Stimulated activated CD8-positive, alpha-beta memory T cell treated with anti-CD3 and anti-CD28 coated beads, Interleukin-4, amount 100 ng/mL, for 1 hour (primary cell): ENCODE measurements at places on chromosomes 7 and 10.
A peak's percentile ranks its signal among the peaks of the same experiment; 100 is the strongest.

- no peak for DNase-seq
Measured at GRCh38 chr10:132499367-132499685, 38.3 kb upstream of the INPP5A start.

- DNase-seq: no peak
Measured at GRCh38 chr10:33697016-33697415, 362.5 kb upstream of the NRP1 start.

- DNase-seq: no peak
Measured at GRCh38 chr7:114598946-114599345, 184.3 kb downstream of the FOXP2 start.

DNA sequence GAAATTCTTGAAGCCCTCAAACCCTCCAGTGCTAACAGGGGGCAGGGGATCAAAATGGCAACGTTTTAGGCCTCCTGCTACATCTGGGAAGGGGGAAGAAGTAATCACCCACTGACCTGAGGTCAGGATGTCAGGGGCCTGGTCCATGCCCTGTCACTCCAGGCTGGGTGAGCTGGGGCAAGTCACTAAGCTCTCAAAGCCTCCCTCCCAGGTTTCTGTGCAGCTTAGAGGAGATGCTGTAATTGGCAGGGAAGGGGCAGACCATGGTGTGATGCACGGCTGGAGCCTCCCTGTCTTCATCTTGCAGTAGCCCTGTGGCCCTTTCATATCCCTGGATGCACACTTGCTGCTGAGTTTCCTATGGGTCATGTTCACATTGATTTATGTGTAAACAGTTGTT, 27.2 kb downstream of the LEP start:
- DNase-seq: no peak

GRCh38 chr7:150753239-150753638, 16.0 kb downstream of the GIMAP5 start:
- no peak for DNase-seq

DNA sequence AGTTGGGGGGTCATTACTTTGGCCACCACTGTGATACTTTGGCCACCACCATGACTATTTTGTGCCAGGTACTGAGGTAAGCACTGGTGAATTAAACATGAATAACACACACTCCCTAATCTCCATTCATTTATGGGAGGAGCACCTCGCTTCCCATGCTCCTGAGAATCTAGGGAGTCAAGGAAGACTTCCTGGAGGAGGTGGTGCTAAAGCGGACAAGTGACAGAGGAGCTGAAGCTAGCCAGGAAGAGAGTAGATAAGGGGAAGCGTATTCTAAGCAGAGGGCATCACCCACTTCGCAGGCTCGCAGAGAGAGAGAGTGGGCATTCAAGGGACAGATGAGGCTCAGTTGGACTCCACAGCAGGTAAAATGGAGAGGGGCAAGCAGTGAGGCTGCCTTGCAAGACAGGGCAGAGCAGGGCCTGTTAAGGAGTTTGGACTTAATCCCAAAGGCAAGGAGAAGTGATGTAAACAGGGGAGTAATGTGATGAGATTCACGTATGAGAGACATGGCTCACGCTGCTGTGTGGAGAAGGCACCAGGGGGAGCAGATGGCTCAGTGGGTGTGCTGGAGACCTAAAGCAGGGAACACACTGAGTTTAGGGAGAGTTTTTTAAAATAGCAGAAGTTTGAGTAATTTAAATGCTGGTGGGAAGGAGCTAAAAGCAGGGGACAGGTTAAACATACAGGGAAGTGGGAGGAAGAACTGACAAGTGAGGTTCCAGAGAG, 21.3 kb upstream of the TMEM248 start:
- no peak for DNase-seq

DNA sequence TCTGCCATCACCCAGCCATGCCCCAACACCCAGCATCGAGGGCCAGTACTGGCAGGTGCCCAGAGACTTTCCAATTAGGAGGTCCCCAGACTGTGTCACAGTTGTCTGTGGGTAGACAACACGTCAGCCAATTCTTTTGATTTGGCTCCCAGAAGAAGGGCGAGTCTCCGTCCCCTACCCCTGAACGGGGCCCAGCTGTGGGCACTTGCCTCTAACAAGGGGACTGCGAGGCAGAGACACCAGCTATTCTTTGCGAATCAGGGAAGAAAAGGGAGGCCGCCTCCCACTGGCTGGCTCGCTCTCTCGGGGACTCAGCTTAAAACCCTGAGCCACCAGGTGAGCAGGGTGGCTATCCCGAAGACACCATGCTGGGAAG, 167.3 kb downstream of the USP6NL start:
- no peak for DNase-seq

GRCh38 chr10:13346283-13347042, 1.6 kb downstream of the SEPHS1 start:
- DNase-seq: no peak

- DNase-seq: no peak
Measured at GRCh38 chr7:5578495-5578894, 154.9 kb upstream of the TNRC18 start.

- no peak for DNase-seq
Measured at GRCh38 chr10:128922172-128922571, 544.9 kb upstream of the MGMT start.

GRCh38 chr7:48259463-48260280, 88.4 kb downstream of the ABCA13 start:
- no peak for DNase-seq

GRCh38 chr10:31697271-31698180, 231.1 kb downstream of the ARHGAP12 start:
- DNase-seq: no peak

DNA sequence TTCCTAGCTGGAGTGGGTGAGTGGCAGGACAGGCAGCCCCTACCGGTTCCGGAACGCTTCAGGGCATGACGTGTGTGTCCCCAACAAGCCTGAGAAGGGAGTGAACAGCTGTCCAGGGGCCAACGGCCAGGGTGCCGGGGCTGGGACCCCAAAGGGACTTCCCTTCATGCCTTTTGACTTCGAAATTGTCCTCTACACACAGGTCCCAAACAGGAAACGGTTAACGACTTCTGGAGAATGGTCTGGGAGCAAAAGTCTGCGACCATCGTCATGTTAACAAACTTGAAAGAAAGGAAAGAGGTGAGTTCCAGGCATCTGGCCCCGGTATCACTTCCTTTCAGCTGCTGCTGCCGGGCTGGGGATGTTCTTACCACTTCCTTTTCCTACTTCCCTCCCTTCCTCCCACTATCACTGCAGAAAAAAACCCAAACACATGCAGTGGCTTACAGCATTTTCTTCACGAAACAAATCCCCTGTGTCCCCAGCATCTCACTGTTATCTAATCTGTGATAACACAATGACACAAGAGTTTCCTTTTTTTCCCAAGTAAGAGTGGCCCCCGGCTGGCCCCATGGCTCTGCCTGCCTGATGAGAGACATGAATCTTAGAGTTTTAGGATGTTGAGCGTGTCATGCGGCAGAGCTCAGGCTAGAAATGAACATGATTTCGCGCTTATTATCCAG, 63.2 kb downstream of the MKI67 start:
- peak; percentile 34 for DNase-seq

DNA sequence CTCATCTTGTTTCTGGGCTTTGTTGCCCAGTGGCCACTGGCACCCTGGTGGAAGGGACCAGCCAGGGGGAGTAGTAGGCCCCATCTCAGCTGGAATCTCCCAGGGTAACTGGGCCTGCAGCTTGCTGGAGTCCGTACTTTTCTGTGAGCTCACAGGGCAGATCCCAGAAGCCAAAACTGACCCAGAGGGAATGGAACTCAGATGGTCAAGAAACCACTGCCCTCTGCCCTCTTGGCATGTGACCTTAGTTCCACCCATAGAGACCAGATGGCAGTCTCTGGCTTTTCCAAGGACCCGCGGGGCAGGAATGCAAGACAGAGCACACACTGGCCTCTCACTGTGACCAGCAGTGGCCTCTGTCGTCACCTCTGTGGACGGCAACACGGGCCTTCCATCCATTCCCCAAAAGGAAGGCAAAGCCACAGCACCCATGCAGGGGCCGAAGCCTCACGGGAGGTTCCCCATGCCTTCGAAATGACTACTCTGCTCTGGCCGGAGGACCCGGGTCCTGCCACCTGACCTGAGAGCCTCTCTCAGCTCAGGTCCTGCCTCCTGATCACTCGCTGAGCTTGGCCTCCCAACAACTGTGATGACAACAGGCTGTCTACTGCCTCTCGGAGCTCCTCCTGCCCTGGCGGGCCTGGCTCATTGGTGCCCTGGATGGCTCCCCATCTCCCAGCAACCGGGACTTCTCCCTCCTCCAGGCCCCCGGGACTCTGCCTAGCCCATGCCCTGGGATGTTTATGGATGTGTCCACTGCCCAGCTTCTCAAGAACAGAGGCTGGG, 29.9 kb downstream of the MYL10 start:
- no peak for DNase-seq

DNA sequence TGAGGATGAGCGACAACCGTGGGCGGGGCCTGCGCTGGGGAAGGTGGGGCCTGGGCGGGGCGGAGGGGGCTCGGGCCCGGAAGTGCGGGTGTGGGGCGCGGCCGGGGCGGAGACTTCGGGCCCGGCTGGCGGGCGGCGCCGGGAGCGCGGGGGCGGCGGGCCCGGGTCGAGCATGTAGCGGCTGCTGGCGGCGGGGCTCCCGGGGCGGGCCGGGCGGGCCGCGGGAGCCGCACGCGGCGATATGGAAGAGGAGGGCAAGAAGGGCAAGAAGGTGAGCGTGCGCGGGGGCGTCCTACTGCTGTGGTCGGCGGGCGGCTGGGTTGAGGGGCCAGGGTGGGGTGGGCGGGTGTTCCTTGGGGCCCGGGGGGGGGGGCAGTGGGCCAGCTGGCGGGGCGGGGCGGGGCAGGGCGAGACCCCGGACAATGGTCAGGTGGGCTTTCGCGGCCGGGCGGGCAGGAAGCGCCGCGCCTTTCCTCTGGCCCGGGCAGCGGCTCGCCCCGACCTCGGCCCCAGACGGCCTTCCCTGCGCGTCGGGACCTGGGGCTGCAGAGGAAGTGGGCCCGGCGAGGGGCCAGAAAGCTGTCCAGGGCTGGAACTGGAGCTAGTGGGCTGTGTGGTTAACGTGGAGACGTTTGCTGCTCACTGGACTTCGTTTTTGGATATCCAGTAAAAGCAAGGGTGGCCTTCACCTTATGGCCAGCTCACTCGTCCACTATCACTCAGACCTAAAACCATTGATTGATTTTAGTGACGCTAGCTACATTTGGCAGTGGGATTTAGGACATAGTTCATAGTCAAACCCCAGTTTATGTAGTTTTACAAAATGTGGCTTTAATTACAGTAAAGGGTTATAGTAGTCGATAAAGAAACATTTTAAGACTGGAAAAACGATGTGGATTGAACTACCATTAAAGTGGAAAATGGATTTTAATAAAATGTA, at the start of gene CCM2:
CCM2 (plus strand) TSS at position 109 of the 940 bp plus-strand sequence; CDS start at position 242, 133 bp downstream.
- no peak for DNase-seq

DNA sequence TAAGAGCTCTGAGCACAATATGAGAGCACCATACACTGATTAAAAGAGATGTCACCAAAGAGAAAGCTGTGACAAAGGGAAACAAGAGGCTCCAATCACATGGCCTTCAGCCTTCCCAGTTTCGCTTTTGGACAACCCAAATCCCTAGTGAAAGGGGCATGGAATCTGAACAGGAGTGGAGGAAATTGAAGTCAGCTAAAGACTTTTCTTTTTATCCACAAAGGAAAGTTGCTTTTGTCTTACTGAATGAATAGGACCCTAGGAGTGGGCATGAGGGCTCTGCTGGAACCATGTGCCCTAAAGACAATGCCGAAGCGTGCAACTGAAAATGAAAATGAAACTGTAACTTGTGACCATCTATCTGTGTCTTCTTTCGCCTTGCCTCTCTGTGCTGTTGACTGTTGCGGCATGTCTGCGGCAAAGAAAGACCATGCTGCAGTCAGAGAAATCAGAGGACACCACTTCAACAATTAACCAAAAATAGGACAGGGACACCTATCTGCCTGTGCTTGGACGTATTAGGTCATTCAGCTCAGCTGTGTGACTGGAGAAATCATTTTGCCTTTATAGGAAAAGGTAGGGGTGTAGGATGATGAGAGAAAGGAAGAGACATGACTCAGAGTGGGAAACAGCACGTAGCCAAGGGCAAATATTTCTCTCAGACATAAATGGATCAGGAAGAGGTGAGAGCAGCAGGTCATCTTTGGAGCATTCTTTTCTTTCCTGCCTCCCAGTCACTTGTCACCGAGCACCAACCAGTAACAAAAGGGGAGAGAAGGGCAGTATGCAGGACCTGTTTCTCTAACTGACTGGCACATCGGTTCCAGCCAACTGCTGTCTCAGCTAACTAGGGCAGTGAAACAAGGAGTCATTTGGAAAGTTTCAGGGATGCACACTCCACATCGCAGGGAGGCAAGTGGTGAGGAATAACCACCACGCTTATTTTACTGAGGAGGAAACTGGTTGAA, 12.3 kb downstream of the CAV2 start:
- no peak for DNase-seq

DNA sequence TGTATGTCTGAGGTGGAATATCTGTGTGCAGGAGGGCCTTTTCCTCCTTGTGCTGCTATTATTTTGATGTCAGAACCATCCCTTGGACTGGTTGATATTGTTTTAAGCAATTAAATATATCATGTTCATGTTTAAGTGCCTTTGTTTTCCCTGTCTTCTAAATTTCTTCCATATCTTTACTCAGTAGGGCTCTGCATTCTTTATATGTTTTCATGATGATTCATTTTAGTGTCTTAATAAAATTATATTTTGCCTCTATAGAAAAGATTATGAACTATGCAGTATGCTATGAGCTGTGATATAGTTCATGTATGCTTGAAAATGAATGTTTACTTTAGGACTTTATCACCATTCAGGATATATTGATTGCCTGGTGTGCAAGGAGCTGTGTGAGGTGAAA, 34.8 kb downstream of the AHR start:
- no peak for DNase-seq

DNA sequence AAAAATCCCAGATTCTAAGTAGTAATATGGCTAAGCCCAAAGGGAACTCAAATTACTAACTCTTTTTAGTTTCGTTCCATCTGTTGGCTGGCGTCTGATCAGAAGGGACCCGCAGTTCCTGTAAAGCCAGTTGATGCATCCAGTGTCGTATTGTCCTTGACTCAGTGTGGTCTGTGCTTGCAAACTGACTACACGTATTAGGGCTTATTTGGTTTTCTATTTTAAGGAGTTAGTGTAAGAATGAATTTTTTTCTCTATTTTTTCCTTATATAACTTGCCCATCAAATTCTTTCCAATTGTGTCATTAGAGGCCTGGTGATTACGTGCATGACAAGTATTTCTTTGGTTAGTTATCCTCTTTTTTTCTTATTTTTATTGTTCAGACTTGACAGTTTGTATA, 9.7 kb downstream of the ABCA13 start:
- no peak for DNase-seq

GRCh38 chr10:112973046-112973445, 23.0 kb downstream of the TCF7L2 start:
- no peak for DNase-seq

GRCh38 chr10:128054163-128054970, 71.9 kb downstream of the MKI67 start:
- no peak for DNase-seq

- DNase-seq: no peak
Measured at GRCh38 chr10:32461203-32461602, 15.3 kb downstream of the CCDC7 start.
